Thyroid gland (tissue), 4 donors: ENCODE measurements at places on chromosomes 7 and 10.
A peak's percentile ranks its signal among the peaks of the same experiment; 100 is the strongest.

GRCh38 chr7:150983893-150984368 lies 5.8 kb upstream of the KCNH2 start:
- DNase-seq: peak; percentile 35

GRCh38 chr7:68245688-68246087 lies 1249.1 kb downstream of the TYW1 start:
- no peak for DNase-seq

DNA sequence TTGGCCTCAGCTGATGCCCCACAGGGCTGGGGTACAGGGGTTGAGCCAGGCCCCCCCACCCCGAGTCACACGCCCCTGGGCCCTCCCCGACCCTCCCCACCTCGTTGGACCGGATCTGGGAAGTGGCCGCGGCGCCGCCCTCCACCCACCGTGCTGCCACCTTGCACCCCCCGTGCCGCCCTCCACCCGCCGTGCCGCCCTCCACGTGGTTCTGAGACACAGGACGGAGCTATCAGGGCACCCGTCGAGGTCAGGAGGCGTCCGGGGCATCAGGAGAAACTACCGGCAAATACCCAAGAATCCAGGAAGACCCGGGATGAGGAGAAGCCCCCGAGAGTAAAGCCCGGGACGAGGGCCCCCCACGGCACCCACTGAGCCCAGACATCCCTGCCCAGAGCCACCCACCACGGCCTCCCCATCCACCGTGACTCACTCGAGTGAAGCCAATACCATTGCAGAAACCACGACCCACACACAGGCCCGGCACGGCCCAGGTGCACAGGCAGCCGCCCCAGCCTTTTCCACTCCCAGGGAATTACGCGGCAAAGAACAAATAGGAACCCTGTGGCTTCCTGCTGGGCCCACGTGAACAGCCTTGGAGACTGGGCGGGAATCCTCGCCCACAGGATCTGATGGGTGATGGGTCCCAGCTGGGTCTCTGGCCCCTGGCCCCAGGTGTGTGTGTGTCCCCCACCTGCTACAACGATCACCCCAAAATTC lies 34.0 kb downstream of the ADAP1 start:
- DNase-seq: peak; percentile 0

- DNase-seq: peak; percentile 31
Measured at GRCh38 chr10:103473261-103473671, 5.8 kb downstream of the CALHM3 start.

- no peak for DNase-seq
Measured at GRCh38 chr7:20738518-20739481, 47.9 kb downstream of the SP8 start.

GRCh38 chr7:82335927-82336326 lies 107.7 kb downstream of the CACNA2D1 start:
- DNase-seq: peak; percentile 39

GRCh38 chr7:100130608-100131453 lies 4.1 kb downstream of the MBLAC1 start:
- DNase-seq: peak; percentile 81

- peak; percentile 12 for DNase-seq
Measured at GRCh38 chr10:112898540-112899390, 51.3 kb upstream of the TCF7L2 start.

DNA sequence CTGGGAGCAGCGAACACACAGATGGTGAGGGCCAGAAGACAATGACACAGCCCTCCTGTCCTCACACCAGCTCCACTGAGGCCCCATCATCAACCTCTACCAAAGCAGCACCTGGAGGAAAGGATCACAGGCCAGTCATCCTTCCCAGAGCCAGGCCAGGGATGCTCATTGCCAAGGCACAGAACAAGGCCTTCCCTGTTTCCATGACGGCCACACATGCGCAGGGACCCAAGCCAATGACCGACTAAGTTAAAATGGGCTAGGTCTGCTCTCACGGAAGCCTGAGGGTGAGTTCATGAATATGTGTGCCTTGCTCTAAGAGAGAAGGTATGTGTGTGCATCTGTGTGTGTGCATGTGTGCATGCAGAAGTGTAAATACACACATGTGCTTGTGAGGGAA lies 39.6 kb downstream of the COBL start:
- DNase-seq: no peak

DNA sequence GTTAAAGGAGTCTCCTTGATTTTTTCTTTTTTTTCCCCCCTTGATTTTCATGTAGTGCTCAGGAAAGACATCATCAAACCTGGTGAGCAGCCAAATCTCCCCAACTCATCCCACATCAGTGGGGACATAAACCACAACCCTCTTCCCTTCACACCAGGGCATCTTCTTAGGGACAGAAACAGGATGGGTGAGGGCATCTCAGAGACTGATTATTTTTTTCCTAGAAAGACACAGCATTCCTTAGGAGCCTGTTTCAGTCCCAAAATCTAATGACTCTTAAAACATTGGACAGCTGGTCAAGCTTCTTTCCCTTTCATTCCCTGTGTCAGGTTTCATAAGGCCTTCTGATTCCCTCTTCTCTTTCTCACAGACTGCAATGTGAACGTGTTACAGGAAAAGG lies 31.5 kb upstream of the GSAP start:
- DNase-seq: no peak

GRCh38 chr10:103716206-103717160 lies 138.9 kb downstream of the SH3PXD2A start:
- DNase-seq: no peak

DNA sequence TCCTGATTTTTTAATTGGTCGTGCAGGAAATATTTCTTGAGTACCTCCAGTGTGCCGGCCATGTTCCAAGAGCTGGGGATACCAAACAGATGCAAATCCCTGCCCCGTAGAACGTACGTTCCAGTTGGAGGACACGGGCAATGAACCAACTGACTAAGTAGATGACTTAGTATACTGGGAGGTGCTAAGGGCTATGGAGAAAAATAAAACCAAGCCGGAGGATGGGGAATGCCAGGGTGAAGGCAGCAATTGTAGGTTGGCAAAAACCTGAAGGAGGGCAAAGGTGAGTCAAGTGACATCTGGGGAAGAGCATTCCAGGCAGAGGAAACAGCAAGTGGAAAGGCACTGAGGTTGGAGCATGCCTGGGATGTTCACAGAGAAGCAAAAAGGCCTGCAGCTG lies 6.8 kb upstream of the VSIR start:
- DNase-seq: no peak

DNA sequence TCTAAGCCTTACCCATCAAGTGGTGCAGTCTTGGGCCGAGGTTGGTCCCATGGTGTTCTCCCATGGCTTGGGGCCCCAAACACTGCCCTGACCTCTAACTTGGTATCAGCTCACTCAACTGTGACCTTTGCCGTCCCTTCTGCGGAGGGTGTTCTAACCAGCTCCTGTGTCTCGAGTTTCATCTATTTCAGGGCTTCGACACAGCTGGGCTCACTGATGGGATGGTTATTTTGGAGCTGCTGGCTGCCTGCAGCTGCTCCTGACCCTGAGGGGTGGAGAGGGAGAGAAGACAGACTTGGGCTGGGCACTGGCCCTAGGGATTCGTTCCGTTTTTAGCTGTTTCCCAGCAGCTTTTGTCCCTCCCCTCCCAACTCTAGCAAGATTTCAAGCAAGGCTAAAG lies 86.9 kb downstream of the NEURL1 start:
- DNase-seq: no peak

- no peak for DNase-seq
Measured at GRCh38 chr10:47257396-47258120, 42.4 kb upstream of the GDF10 start.

GRCh38 chr10:73926152-73926764 lies 15.3 kb downstream of the PLAU start:
- DNase-seq: no peak

DNA sequence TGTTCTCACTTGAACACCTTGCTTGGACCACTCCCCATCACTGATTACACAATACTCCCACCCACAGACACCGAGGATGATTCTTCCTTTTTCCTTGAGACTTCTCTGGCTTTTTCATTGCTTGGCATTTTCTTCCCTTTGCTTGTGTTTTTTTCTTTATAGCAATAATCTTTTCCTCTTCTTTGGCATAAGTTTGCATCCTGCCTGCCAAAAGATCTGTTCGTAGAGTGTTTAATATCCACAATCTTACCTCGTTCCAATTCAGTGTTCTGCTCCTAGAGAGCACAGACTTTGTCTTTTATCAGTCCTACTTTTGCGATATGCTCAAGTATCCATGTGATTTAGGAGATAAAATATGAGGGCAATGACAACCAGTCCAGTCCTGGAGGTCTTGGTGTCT lies 303.3 kb upstream of the CDC14C start:
- no peak for DNase-seq

- peak; percentile 9 for DNase-seq
Measured at GRCh38 chr7:80347173-80347572, 164.7 kb downstream of the GNAT3 start.

GRCh38 chr10:18713077-18713476 lies 53.8 kb downstream of the ARL5B start:
- peak; percentile 10 for DNase-seq

- DNase-seq: no peak
Measured at GRCh38 chr7:155787171-155787851, 25.0 kb downstream of the SHH start.

DNA sequence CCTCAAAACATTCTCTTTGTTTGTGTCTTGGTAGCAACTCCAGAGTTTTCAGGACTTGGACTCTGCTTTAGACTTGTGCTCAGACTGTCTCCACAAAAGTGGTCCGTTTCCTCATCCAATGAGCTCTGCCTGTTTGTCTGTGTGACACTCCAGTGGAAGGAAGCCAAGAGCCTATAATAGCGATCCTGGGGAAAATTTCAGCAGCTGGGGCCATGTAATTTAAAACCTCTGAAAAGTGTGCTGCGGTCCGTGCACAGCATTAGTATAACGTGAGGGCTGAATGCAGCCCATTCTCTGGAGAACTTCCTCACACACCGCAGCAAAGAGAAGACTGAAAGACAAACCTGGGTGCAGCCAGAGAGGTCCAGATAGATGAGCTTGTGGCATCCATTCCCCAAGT lies at the start of gene LRRC17:
Gene LRRC17 (plus strand): TSS at position 259 of the 400 bp plus-strand sequence. CDS start 20,914 bp downstream, outside the sequence.
- DNase-seq: no peak

- DNase-seq: no peak
Measured at GRCh38 chr10:119005362-119006043, 24.0 kb upstream of the NANOS1 start.

DNA sequence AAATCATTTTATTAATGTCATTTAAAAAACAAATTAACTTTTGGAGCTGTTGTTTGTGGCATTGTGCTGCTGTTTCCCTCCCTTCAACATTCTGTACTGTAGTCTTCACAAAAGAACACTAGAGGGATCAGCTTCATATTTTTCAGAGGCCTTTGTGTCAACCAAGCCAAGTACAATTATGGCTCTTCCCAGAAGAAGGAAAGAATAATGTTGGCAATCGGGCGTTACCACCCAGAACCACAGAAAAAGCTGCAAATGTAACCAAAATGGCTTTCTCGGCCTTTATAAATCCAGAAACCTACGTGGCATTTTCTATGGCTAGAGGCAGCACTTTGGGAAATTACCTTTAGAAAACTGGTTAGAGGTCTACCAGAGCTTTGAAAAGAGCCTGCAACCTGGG lies 98.8 kb upstream of the COL1A2 start:
- no peak for DNase-seq

DNA sequence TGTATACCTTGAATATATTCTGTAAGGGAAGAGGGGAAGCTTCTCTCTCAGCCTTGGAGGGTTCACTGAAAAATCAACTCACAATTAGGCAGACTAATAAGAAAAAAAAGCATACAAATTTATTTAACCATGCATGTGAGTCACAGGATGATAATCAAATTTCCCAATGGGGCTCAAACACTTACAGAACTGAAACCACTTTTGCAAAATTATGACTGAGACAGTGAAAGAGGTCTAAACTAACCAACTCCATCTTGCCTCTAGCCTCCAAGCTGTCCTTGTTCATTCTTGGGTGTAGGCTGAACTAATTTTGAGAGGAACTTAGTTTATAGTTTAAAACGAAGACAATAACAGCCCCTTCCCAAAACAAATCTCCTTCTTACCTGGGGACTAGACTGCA lies 618.3 kb upstream of the AUTS2 start:
- no peak for DNase-seq

DNA sequence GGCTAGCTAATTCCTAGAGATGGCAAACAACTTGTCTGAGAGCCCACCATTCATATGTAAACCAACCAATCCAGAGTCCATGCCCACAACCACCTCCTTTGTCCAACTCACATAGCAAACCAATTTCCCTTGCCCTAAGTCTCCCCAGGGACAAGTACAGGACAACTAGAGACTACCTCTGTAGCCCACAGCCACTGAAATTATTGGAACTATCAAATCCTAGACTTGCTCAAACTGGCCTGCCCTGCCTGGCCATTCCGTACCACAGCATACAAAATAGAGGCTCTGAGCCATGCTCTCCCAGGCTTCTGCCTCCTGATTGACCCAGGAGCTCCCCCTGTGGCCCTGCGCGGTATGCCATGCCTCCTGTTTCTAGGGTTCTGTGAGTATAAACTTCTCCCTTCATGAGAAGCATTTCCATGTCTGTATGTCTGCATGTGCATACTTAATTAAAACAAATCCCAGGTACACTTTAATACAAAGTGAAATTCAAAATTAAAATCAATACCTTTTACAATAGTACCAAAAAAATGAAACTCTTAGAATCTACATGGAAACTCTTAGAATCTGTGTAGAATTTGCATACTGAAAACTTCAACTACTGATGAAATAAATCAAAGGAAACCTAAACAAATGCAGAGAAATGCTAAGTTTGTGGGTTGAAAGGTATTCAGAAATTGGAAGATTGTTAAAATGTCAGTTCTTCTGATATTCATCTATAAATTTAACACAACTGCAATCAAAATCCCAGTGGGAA lies 4.0 kb upstream of the HECW1 start:
- peak; percentile 79 for DNase-seq

- DNase-seq: no peak
Measured at GRCh38 chr7:95298091-95298490, 26.2 kb downstream of the PON1 start.

DNA sequence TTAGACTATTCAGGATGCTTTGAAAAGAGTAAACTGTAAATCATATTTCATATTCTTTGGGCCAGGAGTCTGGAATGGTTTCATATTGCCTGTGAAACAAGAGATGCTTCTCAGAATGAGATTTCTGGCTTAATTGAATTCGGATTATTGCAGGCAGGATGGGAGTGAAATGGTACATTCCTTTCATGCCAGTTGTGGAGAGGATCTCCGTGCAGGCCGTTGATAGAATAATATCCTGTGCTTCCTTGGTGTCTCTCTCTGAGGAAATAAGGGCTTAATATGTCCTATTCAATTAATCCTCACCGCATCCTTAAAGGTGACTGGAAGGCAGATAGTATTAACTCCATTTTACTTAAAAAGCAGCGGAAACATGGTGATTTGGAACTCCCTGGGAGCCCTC lies 56.6 kb downstream of the CUX1 start:
- DNase-seq: no peak

- no peak for DNase-seq
Measured at GRCh38 chr10:52488606-52489485, 174.8 kb downstream of the DKK1 start.

- no peak for DNase-seq
Measured at GRCh38 chr7:69257592-69257991, 340.7 kb upstream of the AUTS2 start.
